ENCODE measurements at places on chromosomes 2 and 18. TPM values are rescaled to one million over a fixed set of nuclear protein-coding genes. Genes with fewer than 3 reads are reported as not detected.

DNA sequence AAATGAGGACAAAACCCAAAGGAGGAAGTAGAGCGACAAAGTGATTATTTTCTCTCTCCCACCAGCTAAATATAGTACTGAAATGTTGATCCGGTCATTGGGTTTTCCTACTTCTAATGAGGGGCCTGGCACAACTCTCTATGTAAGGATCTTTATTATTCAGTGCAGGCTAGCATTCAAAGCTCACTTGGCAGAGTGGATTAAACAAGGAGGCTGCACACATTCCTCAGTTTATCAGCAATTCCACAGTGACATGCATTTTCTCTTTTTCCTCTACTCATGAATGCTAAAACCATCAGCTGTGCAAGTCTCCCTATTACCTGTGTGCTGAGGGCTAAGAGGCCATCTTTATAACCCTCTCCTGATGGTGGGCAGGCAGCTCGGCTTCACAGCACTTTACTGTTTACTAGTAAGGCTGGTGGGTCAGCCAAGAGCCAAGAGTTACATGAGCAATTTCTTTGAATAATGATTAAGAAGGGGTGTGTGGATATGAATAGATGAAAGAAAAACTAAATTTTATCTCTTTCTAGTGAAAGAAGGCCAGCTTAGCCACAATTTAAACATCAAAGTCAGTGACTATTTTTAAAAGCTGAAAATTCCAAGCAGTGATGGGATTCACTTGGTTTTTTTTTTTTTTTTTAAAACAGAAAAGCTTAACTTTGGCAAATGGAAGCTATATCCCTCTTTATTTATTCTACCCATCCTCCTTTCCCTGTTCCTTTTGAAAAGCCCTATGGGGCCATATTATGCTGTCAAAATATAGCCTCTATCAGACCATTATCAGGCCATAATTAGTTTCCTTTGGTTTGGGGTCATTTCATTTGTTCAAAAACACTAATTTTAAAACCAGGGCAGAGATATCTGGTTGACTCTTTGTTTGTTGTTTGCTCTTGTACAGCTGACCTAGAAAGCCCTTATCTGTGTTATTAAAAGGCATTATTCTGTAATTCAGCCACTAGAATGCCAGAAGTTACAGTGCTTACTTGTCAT, 111.0 kb downstream of the RBM43 start:
- no peak for DNase-seq

- no peak for DNase-seq
Measured at GRCh38 chr2:120517751-120518469, 172.0 kb downstream of the INHBB start.

DNA sequence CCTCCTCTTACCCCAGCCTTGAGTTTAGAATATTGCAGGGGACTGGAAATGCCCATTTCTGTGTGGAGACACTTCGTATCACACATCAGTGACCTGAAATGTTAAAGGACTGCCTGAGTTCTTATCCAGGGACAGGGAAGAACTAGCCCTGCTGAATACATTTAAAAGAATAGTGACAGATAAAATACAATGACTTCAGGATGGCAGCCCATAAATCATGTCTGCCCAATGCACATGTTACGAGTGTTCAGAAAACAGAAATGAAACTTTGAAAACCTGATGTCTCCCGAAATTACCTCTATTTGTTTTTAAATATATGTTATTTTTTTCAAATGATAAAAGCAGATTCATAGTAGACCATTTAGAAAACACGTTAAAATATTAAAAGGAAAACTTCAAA, 22.3 kb upstream of the RAB12 start:
- no peak for DNase-seq

- no peak for DNase-seq
Measured at GRCh38 chr2:26811791-26812694, 26.2 kb downstream of the CENPA start.

GRCh38 chr2:20571644-20572215, 79.2 kb downstream of the HS1BP3 start:
- DNase-seq, result no peak

DNA sequence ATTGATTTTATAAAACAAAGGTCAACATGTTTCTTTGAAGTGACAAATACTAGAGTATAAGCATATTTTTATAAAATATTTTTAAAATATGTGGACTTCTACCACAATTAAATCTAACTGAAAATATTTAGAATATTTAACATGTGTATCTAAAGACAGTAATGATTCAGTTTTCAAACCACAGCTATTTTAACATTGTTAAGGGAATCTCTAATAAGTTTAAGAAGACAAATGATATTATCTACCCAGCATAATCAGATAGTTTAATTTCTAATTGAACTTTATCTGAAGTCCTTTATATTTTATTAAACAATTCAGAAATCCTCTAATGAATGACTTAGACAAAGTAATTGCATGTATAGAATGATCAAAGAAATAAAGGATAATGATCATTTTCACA, 96.2 kb downstream of the VWC2L start:
- DNase-seq, result no peak

- no peak for DNase-seq
Measured at GRCh38 chr2:173991856-173992588, 26.8 kb upstream of the SP3 start.

DNA sequence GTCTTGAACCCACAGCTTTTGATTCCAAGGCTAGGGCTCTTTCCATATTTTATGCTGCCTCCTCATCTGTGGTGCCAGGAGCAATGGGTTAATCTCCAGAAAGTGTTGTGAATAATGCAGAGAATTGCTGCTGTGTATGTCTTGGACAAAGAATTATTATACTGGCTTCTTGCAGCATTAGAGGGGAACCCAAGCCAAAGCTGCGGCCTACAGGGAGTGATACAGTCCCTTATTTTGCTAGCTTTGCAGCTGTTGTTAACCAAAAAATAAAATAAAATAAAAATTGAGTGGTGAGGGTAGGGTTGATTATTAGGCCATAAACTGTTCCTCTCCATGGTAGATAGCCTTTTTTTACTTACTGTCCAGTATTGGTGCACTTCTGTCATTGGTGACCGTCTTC, 16.7 kb downstream of the WIPF1 start:
- DNase-seq, result no peak

DNA sequence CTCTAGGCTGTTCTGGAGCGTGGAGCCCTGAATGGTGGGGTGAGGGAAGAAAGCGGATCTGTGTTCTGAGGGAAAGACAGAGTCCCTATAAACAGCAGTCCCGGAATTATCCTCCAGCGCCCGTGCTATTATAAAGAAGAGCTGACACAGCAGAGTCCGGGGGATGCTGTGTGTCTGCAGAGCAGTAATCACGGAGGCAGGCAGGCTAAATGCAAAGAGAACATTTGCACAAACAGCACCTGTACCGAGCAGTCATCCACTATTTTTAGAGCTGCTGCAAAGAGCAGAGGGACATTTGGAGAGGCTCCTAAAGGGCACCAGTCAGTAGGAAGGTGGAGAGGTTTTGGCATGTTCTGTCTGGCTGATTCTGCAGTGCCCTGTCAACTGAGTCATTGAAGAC, 293.8 kb upstream of the SLC14A2 start:
- no peak for DNase-seq

GRCh38 chr2:84889332-84889731, 8.4 kb upstream of the TRABD2A start:
- peak; percentile 45 for DNase-seq

- no peak for DNase-seq
Measured at GRCh38 chr2:20168048-20168726, 56.7 kb downstream of the SDC1 start.

DNA sequence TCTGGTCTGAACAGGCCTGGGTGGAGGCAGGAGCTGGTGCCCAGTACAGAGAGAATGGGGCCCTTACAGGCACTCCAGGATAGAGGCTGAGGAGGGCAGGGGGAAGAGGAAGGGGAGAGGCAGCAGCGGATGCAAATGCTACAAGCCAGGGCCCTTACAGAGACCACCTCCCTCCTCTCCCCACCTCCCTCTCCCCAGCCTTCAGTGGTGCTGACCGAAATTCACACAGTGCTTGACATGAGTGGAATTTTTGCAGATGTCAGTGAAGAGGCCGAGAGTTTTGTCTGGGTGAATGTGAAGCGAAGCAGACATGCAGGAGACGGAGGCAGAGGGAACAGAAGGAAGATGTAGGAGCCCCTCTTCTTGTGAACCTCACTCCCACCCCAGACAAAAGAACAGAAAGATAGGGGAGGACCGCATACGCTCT, 31.9 kb downstream of the CIB4 start:
- no peak for DNase-seq

DNA sequence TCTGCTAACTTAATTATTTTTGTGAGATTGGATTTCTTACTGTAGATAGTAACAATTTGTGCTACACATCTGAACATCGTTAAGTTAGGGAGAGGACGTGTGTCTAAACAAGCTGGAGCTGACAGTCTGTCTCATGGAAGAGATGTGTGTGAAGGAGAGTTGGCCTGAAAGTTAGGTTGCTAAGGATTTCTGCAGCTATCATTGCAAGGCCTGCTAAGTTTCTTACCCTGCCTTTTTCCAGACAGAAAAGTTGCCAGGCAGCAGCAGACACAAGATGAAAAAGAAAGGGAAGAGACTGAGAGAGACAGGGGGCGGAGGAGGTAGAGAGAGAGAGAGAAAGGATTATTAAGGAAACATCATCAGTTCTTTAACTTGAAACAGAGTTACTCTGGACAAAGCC, 4.1 kb upstream of the LRP1B start:
- no peak for DNase-seq

- peak; percentile 18 for DNase-seq
Measured at GRCh38 chr2:230234122-230234722, 8.7 kb downstream of the SP140 start.

DNA sequence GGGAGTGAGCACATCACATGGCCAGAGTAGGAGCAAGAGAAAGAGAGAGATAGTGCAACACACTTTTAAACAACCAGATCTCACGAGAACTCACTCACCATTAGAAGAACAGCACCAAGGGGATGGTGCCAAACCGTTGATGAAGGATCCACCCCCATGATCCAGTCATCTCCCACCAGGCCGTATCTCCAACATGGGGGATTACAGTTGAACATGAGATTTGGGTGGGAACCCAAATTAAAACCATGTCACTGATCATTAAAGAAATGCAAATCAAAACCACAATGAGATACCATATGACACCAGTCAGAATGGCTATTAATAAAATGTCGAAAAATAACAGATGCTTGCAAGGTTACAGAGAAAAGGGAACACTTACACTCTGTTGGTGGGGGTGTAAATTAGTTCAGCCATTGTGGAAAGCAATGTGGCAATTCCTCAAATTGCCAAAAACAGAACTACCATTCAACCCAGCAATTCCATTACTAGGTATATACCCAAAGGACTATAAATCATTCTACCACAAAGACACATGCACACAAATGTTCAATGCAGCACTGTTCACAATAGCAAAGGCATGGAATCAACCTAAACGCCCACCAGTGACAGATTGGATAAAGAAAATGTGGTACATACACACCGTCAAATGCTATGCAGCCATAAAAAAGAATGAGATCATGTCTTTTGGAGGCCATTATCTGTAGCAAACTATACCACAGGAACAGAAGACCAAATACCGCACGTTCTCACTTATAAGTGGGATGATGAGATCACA, 137.1 kb downstream of the COL6A3 start:
- DNase-seq, result no peak

DNA sequence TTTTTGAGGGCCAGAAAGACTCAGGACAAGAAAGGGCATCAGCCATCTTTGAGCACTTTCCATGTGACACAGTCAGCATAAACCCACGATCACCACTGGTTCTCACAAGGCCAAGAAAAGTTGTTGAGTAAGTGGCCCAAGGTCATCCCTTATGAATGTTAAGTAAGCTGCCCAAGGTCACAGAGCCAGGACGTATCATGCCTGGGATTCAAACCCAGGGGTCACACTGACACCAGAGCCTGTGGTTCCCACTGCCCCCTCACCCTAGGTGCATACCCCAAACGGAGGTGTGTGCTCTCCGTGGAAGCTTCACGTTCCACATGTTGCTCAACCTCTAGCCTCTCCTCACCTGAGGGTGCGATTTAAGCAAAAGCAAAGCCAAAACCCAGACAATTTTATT, 2.3 kb upstream of the CTIF start:
- no peak for DNase-seq

DNA sequence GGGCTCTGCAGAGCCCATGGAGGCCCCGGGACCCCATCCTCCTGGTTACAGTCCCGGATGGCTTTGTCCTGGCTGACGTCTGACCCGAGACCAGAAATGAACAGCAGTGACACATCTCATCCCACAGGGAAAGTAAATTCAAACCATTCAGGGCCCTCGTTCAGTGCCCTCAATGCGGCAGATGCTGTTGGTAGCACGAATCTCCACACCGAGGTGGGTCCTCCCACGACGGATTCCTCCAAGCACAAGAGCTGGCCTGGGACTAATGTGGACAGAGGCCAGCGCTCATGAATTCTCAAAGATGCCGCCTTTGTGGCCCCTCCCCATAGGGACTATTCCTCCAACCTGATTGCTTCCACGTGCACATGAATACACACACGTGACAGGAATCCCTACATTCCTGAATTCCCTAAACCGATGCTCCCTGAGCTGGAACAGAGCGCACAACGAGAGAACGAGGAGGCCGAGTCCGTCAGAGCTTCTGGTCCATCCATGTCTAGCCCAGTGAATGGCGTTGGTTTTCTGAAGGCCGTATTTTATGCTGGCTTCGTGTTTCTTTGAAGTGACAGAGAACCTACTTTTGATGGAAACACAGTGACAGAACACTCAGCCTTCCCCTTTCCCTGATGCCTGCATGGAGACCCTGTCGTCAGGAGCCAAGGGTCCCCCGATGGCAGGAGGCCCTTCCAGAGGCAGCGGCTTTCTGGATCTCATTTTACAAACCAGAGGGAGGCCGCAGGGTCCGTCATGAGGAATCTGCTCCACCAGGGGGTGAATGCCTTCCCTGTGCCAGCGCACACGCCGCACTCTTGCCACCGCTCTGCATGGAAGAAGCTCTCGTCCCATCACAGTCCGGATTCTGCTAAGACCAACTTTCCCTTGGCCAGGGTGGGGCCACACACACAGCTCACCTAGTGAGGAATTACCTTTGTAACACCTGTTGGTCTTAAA, 64.3 kb upstream of the SNTG2 start:
- DNase-seq, result no peak

GRCh38 chr2:45105050-45105582, 95.9 kb upstream of the SIX2 start:
- no peak for DNase-seq

DNA sequence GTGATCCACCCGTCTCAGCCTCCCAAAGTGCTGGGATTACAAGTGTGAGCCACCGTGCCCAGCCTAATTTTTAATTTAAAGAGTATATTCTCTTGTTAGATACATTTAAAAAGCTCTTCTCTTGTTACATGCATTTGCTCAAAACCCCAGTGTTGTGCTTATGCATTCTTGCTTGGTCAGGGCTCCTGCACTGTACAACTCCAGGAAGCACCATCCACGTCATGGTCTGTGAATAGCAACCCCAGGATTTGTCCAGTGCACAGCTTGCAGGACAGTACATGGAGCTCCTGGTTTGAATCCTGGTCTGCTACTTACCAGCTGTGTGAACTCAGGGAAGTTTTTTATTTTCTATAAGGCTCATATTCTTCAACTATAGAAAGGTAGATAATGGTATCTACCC, 80.8 kb downstream of the MDH1 start:
- DNase-seq, result no peak

ZNF396 gene
- total RNA-seq, result 0.74 TPM

CTAGE1 gene
- total RNA-seq, result not detected

TSHZ1 gene
- total RNA-seq, result 14.3 TPM

SH3BP4 gene
- total RNA-seq, result 0.64 TPM

FOXD4L1 gene
- 0.10 TPM for total RNA-seq

RIT2 gene
- total RNA-seq, result not detected

CD8B2 gene
- total RNA-seq, result not detected

ELOA2 gene
- not detected for total RNA-seq

GCG gene
- total RNA-seq, result not detected

LRP2 gene
- 0.25 TPM for total RNA-seq

SKOR2 gene
- total RNA-seq, result not detected

LRATD1 gene
- not detected for total RNA-seq

All from activated naive CD4-positive, alpha-beta T cell treated with anti-CD3 and anti-CD28 coated beads for 36 hours (primary cell).